NCI-H1930 (cell line): ENCODE measurements at places on chromosomes 1 and 21.

- no peak for DNase-seq
These were observed 1.5 kb downstream of the CSDE1 start for GRCh38 chr1:114756009-114756892.

DNA sequence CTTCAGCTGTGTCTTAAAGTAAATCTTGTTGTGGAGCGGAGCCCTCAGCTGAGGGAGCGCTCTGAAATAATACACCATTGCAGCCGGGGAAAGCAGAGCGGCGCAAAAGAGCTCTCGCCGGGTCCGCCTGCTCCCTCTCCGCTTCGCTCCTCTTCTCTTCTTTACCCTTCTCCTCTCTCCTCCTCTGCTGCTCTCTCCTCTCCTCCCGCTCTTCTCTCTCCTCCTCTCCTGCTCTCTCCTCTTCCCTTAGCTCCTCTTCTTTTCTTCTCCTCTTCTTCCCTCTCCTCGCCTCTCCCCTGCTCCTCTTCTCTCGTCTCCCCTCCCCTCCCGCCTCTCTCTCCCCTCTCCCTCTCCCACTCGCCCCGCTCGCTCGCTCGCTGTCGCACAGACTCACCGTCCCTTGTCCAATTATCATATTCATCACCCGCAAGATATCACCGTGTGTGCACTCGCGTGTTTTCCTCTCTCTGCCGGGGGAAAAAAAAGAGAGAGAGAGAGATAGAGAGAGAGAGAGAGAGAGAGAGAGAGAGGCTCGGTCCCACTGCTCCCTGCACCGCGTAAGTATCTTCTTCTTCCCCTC, at the start of gene PROX1:
PROX1 (plus strand) TSS at position 47 of the 580 bp plus-strand sequence. CDS start 8,563 bp downstream, outside the sequence.
- DNase-seq: peak; percentile 79

- no peak for DNase-seq
These were observed 590 bp upstream of the TACSTD2 start for GRCh38 chr1:58577654-58578030.

DNA sequence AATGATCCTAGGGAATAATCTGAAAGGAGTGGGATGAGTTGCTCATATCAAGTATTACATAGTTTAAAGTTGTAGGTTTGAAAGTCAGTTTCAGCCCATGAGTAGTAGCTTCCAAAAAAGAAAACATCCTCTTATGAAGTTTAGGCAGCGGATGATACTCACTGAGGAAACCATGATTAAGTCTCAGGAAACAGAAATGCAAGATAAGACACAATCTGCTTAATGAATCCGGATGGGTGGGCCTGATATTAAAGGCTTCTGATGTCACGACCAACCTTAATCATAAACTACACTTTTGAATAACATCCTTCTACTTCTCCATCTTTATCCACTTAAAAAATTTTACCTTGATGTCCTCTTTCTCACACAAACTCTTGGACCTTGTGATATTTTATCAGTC, 61.8 kb downstream of the S1PR1 start:
- DNase-seq: no peak

DNA sequence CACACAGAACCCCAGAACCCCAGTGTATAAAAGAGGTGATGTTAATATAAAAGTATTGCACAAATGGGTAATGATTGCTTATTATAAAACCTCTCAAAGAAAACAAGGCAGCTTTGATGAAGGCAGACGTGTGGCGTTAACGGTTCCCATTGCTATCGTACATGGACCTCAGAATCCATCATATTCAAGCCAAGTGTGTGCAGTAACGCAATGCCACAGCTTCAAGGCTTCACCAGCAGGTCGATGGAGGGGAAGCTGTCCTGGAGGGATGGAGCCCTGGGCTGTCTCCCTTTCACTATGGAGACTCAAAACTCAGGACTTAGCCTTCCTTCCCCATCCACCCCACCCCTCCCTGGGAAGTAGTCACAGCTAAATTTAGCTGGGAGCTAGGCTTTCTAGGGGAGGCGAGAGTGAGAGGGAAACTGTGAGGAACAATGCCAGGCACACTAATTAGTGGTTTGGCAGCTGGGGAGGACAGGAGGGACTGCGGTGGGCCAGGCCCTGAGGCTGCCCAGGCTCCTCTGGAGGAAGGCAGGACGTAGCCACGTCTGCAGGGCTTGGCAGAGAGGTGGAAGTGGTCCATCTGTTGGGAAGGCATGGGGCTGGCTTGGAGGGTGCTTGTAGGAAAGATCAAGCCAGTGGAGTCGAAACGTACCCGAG, 121.2 kb downstream of the HMGB4 start:
- no peak for DNase-seq

DNA sequence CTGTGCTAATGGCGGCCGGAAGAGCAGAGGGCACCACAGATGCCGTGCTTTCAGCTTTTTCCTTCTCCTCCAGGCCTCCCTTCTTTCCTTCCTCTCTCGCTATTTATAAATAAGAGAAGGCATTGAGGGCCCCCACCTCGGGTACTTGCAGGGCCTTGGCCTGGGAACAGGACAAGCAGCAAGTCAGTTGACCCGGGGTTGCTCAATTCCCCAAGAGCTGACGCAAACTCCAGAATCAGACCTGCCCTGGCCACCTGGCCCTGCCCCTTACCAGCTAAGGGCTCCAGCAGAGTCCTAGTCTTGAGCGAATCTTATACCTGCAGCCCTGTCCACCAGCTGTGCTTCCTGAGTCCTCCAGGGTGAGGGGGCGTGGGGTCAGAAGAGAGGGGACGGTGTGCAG, 13.5 kb downstream of the TNFRSF1B start:
- DNase-seq: no peak

GRCh38 chr1:53069663-53070327, 7.8 kb downstream of the PODN start:
- DNase-seq: no peak

DNA sequence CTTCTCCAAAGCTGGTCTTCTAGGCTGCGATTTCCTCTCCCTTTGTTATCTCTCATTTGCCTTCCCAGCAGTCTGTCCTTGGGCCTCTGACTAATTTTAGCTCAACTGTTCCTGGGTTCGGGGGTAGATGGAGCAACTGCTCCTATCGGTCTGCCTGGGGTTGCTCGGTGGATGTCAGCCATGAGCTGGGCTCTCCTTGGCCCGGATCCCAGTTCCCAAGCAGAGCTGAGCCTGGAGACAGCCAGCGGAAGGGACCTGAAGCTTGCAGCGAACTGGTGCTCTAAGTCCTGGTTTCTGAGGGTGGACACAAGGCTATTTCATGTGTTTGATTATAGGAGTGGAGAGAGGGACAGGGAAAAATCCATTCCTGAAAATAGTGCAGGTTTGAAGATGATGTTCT, 423.0 kb downstream of the RPS6KC1 start:
- no peak for DNase-seq

DNA sequence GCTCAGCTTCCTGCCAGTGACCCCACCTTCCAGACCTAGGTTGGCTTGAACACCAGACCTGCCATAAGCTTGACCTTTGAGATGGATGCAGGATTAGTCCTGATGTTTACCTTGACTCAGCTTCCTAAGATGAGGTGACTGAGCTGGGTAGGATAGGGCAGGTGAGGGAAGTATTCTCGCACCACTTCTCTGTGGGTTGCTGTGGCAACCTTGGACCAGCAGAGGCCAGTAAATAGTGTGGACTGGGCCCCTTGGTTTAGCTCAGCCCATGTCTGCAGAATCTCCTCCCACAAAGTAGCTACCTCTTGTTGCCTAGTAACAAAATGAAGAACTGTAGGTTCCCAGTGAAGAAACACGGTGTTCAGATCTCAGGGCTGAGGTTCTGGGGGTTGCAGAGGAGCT, 8.4 kb downstream of the RPS6KA1 start:
- no peak for DNase-seq

- no peak for DNase-seq
These were observed 36.3 kb upstream of the AHCYL1 start for GRCh38 chr1:109948285-109948630.

DNA sequence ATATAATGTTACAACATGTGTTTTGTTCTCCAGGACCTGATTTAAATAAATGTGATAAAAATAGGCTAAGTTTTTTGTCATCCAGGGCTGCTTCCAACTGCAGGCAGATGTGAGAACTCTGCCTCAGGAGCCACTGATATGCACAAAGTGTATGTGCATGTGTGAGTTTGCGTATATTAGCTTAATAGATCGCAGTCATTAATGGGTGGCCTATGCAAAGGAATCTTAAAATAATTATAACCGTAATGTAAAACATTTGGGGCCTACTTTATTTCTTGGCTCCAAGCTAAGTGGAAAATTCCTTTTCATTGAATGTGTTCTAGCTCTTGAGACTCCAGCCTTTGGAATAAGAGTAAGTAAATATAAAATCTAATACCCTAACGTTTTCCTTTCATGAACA, 16.8 kb downstream of the DHX9 start:
- DNase-seq: no peak

- DNase-seq: no peak
These were observed 5.4 kb upstream of the HES5 start for GRCh38 chr1:2535455-2535854.

- no peak for DNase-seq
These were observed 10.5 kb downstream of the SLX9 start for GRCh38 chr21:44950351-44950750.

- no peak for DNase-seq
These were observed 60.8 kb downstream of the SLC37A1 start for GRCh38 chr21:42574234-42575027.

GRCh38 chr1:229825042-229825441, 199.0 kb downstream of the URB2 start:
- DNase-seq: no peak

DNA sequence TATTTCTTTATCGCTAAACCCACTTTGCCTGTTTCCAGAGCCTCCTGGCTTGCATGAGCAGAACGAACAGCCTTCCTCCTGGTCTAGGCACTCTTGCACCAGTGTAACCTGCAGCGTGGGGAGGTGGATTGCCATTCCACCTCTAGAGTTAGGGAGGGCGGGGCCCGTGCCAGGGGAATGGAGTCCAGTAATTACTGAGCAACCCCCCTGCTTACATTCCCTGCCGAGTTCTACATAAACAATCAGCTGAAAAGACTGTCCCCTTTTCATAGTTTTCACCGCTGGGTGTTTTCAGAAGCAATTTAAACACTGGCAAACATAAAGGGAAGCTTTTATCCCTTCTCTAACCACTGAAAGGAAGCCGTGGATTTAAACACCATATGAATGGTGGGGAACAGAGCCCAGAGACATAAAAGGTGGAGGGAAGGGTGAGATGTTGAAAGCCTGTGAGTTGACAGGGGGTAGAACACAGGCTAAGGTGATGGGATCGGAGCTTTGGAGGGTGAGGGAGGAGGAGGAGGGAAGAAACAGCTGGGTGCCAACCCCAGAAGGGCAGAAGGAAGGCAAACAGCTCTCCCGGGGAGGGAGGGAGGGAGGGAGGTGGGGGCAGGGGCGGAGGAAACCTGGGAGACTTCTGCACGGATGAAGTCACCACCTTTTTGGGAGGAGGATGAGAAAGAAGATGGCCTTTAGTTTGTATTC, 68.0 kb upstream of the WDR26 start:
- no peak for DNase-seq

- DNase-seq: no peak
These were observed 1.2 kb downstream of the JMJD4 start for GRCh38 chr1:227733751-227734545.

DNA sequence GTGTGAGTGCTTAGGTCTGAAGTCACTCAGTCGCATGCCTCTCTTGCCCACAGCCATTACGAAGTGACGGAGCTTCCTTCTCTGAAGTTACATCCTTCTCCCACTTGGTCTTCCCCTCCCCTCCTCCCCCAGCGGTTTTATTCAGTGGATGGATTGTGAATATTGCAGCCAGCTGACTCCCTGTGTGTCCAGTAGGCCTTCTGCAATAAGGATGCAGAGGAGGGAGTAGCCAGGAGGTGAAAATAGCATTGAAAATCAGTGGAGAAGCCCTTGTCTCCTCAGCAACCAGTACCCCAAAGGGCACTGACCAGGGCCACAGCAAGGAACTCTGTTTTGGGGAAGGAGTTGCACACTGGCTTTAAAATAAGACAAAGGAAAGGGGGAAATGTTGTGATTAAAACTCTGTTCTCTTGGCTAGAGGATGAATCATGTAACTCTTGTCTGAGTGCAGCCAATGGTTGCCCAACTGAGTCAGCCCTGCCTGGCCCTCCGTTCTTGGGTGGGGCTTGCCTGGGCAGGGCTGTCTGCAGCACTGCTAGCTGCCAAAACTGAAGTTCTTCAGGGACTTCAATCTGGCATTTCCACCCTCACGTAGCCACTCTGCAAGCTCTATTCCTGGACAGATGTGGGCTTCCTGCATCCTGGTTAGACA, 4.3 kb downstream of the S100A10 start:
- DNase-seq: no peak

GRCh38 chr1:163124812-163125211, 55.7 kb downstream of the RGS4 start:
- no peak for DNase-seq

- no peak for DNase-seq
These were observed 61.9 kb downstream of the CRP start for GRCh38 chr1:159652506-159652905.

DNA sequence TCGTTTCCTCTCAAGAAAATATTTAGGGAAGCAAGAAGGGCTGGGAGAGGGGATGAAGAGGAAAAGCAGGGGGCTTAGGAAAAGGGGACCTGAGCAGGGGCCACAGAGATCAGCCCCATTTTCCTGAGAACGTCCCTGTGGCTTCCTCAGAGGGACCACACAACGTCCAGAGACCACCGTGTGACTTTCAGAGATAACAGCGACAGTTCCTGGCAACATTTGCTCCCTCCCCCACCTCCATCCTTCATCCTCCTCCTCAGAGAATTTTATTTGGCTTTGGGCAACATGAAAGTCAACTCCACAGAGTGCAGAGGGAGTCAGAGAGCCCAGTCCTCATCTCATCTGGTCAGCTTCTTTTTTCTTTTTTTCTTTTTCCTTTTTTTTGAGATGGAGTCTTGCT, 50.9 kb downstream of the RUNX1 start:
- no peak for DNase-seq

- no peak for DNase-seq
These were observed 90.2 kb downstream of the LRRC7 start for GRCh38 chr1:69657971-69658370.

DNA sequence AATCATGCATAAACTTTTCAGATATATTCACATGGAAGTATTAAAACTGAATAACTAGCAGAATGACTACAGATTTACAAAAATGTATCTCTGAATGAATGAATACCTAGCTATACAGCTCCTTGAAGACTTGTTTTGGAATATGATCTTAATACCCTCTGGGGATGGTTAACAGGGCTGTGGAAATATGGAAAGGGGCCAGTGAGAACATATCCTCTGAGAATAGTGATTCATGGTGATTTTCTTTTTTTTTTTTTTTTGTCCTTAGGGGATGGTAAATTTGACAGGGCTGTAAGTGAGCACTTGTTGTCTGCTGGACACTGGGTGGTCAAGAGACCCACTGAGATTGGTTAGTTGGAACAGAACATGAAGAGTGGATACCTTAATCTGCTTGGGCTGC, 80.7 kb upstream of the HP1BP3 start:
- no peak for DNase-seq

GRCh38 chr1:2555634-2556276, 416 bp upstream of the TNFRSF14 start:
- no peak for DNase-seq

- no peak for DNase-seq
These were observed 37.6 kb downstream of the MCOLN2 start for GRCh38 chr1:84959294-84959693.

DNA sequence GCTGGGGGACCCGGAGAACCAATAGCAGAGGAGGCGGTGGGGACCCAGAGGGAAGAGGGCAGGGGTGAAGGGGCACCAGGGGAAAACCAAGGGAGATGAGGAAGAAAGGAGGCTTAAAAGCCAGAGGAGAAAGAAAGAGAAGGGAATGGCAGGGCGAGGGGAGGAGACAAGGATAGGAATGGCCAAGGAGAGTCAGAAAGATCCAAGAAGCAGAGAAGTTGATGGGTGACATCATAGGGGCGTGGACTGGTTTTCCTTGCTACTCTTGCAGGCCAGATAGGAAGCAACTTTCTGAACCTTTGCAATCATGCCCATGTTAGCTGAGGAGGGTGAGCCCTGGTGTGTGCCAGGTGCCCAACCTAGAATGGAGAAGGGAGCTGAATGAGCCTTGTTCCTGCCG, 5.4 kb downstream of the NPR1 start:
- no peak for DNase-seq
